Prostate gland (tissue), 2 donors: ENCODE measurements at places on chromosomes 7 and 10. TPM values are rescaled to one million over a fixed set of nuclear protein-coding genes. Genes with fewer than 3 reads are reported as not detected.

The VWDE gene
- 3.2 TPM for total RNA-seq

GRCh38 chr7:19024261-19024660 lies 93.2 kb downstream of the TWIST1 start:
- H3K27ac ChIP-seq = no peak overlapping the region
- no peaks in the 10 kb centered on the region for H3K4me1 ChIP-seq
- no peak for DNase-seq
- no peaks in the 10 kb centered on the region for H3K27me3 ChIP-seq

GRCh38 chr10:122331100-122331499 lies 43.4 kb upstream of the PLEKHA1 start:
- no peaks in the 10 kb centered on the region for H3K36me3 ChIP-seq
- H3K27ac ChIP-seq = no peak overlapping the region
- H3K4me3 ChIP-seq = no peak overlapping the region
- no peaks in the 10 kb centered on the region for H3K27me3 ChIP-seq
- no peaks in the 10 kb centered on the region for H3K4me1 ChIP-seq
- DNase-seq = no peak

GRCh38 chr10:14775656-14776055 lies 959 bp upstream of the FAM107B start:
- no peaks in the 10 kb centered on the region for H3K36me3 ChIP-seq
- no peak overlapping the region for H3K4me3 ChIP-seq
- H3K4me1 ChIP-seq = no peaks in the 10 kb centered on the region

DNA sequence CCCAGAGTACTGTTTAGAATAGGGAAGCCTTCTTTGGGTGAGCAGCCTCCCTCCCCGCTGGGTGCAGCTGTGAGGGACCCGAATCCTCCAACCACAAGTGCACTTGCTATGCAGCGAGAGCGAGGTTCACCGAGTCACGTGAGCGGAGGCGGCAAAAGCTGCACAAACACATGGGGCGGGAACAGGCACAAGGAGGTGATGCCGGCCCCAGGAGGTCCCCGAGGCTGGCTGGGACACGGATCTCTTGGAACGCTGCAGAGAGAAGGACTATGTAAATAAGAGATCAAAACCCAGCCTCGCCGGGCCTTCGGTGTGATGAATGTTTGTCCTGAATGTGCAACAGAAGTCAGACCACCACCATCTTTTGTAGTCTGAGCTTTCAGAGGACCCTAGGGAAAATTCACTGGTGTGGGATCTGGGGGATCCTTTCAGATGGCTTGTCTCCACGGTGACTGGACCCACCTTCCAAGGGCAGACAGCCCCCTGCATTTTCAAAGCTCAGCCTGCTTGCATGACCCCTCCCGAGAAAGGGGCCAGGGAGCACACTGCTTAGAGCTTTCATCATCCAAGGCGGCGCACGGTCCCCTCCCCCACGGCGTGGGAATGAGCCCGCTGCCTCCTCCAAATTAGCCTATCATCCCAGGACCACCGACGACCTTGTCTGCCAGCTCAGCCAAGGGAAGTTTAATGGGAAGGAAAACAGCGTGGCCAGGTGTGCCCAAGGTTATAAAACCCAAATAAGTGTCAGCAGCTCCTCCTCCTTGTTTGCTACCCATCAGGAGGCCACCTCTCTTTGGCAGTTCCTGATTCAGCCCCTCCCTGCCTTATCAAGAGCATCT lies 327.7 kb downstream of the CXCL12 start:
- H3K36me3 ChIP-seq = no peaks in the 10 kb centered on the region
- DNase-seq = no peak
- H3K4me3 ChIP-seq = no peak overlapping the region
- H3K27me3 ChIP-seq = no peaks in the 10 kb centered on the region

The CYP3A4 gene
- total RNA-seq = not detected

DNA sequence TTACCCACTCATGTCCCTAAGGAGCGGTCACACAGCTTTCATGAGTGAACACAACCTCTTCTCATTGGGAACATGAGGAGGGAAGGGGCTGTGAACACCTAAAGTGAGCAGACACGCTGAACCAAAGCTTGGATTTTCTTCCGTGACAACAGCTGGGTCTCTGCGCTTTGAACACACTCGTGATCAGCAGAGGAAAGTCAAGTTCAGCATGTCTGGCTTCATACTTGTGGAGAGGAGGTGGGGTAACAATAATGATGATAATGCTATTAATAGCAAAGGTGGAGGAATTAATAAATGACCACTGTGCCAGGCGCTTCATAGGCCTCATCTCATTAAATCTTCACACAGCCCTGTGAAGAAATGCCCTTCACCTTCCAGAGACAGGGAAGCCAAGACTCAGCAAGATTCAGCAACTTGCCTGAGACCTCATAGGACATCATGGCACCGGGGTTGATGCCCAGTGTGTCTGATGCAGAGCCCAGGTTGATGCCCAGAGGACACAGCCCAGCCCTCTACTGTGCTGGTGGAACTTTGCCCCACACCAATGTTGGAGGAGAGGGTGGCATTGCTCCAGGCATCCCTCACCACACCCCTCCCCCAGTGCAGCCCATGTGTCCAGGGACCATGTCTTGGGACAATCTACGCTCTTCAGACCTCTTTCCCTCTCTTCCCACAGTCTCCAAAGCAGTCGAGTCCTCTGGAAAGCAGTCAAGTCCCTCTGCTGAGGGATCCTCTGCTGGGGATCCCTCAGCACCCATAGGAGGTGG lies 40.6 kb downstream of the GSDME start:
- no peak for DNase-seq
- no peaks in the 10 kb centered on the region for H3K27me3 ChIP-seq
- H3K27ac ChIP-seq = no peak overlapping the region

The COMTD1 gene
- 26.8 TPM for total RNA-seq

DNA sequence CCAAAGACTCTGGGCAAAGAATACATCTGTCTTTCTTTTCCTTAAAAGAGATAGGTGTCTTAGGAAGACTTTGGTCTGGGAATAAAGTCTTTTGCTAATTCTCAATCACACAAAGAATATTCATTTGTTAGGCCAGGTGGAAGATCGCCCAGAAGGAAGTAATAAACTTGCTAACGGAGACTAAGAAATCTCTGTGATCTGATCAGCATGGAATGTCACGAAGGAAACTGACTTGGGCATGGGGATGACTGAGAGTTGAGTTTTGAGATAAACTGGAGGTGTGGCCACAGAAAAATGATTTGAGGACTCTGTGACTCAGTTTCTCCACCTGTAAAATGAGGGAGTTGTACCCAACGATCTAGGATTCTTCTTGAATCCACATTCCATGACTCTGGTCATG lies 161.1 kb upstream of the SVIL start:
- H3K4me1 ChIP-seq = no peaks in the 10 kb centered on the region
- DNase-seq = peak; percentile 62
- no peak overlapping the region for H3K4me3 ChIP-seq
- no peaks in the 10 kb centered on the region for H3K36me3 ChIP-seq
- H3K27me3 ChIP-seq = no peaks in the 10 kb centered on the region
- H3K27ac ChIP-seq = peak overlapping the region; percentile 74

- DNase-seq = no peak
- H3K27me3 ChIP-seq = no peaks in the 10 kb centered on the region
- no peaks in the 10 kb centered on the region for H3K4me1 ChIP-seq
- no peak overlapping the region for H3K4me3 ChIP-seq
These were observed 43.3 kb downstream of the NRAP start for GRCh38 chr10:113620511-113620910.

The APBB1IP gene
- 3.1 TPM for total RNA-seq

GRCh38 chr10:112191791-112192190 lies 8.2 kb upstream of the GPAM start:
- no peak overlapping the region for H3K4me3 ChIP-seq
- H3K27me3 ChIP-seq = no peaks in the 10 kb centered on the region
- no peaks in the 10 kb centered on the region for H3K36me3 ChIP-seq

The WNT8B gene
- 1.8 TPM for total RNA-seq

GRCh38 chr7:142516038-142516501 lies 233.2 kb upstream of the PRSS1 start:
- H3K27me3 ChIP-seq = no peaks in the 10 kb centered on the region
- H3K4me3 ChIP-seq = no peak overlapping the region
- H3K4me1 ChIP-seq = no peaks in the 10 kb centered on the region
- H3K27ac ChIP-seq = no peak overlapping the region

GRCh38 chr7:117068511-117069145 lies 115.3 kb downstream of the ST7 start:
- no peak for DNase-seq
- H3K4me1 ChIP-seq = no peaks in the 10 kb centered on the region
- H3K27ac ChIP-seq = no peak overlapping the region
- H3K27me3 ChIP-seq = no peaks in the 10 kb centered on the region
- no peaks in the 10 kb centered on the region for H3K36me3 ChIP-seq

DNA sequence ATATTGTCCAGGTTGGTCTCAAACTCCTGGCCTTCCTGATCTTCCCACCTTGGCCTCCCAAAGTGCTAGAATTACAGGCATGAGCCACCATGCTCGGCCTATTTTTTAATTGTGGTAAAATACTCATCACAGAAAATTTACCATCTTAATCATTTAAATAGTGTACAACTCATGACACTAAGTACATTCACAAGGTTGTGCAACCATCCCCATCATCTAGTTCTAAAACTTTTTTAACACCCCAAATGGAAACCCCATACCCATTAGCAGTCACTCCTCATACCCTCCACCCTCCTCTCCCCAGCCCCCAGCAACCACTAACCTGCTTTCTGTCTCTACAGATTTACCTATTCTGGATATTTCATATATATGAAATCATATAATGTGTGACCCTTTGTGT lies 90.3 kb downstream of the DOCK4 start:
- H3K27me3 ChIP-seq = no peaks in the 10 kb centered on the region
- H3K4me1 ChIP-seq = no peaks in the 10 kb centered on the region
- H3K4me3 ChIP-seq = no peak overlapping the region
- H3K36me3 ChIP-seq = no peaks in the 10 kb centered on the region
